Ecto neural progenitor cell (in vitro differentiated cells): ENCODE measurements at places on chromosomes 4 and X.

GRCh38 chr4:89379511-89380044 lies 72.0 kb upstream of the GPRIN3 start:
- no peak for DNase-seq

DNA sequence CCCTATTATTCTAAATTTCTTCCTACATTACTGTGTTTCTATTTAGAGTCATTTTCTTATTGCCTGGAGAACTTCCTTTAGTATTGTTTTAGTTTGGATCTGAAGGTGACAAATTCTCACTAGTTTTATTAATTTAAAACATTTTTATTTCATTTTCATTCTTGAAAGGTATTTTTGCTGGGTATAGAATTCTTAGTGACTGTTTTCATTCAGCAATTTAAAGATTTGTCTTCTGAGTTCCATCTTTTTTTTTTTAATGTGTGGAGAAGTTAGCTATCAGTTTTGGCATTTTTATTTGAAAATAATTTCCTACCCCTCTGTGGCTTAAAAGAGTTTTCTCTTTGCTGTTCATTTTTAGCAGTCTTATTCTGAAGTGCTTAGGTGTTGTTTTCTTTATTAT lies 169.2 kb downstream of the FRAS1 start:
- DNase-seq, result no peak

GRCh38 chr4:70399319-70399718 lies 1.6 kb downstream of the OPRPN start:
- no peak for DNase-seq

DNA sequence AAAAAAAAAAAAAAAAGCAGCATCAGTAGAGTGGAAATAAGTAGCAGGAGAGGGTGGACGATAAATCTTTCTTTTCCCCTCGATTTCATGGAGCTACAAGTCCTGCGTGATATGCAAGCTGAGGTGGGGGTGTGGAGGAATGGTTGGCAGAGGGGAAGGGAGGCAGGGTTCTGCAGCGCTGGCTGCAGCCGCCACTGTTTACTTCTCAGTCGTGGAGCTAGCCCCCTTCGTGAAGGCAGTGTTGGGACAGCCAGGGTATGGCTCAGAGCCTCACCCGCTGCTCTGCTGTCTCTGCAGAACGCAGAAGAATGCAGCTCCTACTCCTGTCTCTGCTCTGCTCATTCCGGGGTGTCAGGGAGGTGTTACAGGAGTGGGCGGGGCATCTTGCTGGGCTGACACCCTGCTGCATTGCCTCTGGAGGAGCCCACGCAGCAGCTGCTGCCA lies 140.6 kb downstream of the GPM6A start:
- peak; percentile 55 for DNase-seq

- no peak for DNase-seq
Observed at GRCh38 chrX:96846841-96847240, 36.9 kb upstream of the RPA4 start.

GRCh38 chrX:25015486-25016360 lies at the start of gene ARX:
TSS of gene ARX (minus strand) at chrX:25015965. CDS start at chrX:25015737, 228 bp downstream.
- peak; percentile 94 for DNase-seq

DNA sequence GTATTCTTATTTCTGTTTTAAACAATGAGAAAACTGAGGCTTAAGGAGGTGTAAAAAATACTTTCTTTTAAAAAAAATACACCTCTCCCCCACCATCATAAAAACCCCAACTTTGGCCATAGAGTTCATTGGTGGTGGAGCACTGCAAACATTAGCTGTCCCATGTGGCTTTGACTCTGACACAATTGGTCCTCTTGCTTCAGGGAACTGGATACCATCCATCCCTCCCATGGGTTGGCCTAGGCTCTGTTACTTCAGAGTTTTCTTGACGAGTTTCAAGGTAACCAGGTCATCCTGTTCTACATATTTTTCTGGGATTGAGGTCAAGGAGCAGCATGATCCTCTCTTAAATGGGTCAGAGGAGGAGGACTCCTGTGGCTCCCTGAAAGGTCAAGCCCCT lies 50.5 kb downstream of the TMEM164 start:
- no peak for DNase-seq

- no peak for DNase-seq
Observed at GRCh38 chr4:126647756-126648397, 984.9 kb upstream of the INTU start.

DNA sequence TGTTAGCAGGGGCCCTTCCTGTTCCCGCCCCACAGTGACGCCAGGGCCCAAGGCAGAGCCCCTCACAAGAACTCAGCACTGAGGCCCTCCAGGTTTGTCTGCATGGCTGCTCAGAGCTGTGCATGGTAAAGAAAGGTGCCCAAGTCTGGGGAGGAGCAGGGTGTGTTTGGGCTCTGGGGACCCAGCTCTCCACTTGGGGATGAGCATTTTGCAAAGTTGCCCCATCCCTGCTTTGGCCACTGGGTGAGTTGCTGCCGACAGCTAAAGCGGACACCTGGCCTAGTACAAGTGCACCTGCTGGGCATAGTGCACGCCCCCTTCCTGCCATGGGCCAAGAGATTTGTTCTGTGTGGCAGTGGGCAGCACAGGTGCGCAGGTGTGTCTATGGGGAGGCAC lies 2.0 kb upstream of the MXD4 start:
- DNase-seq, result no peak

- DNase-seq, result no peak
Observed at GRCh38 chr4:119942806-119943205, 123.8 kb downstream of the MAD2L1 start.

- DNase-seq, result no peak
Observed at GRCh38 chrX:117972711-117973109, 143.9 kb downstream of the KLHL13 start.

- peak; percentile 86 for DNase-seq
Observed at GRCh38 chr4:185005219-185005819, 13.0 kb upstream of the HELT start.

DNA sequence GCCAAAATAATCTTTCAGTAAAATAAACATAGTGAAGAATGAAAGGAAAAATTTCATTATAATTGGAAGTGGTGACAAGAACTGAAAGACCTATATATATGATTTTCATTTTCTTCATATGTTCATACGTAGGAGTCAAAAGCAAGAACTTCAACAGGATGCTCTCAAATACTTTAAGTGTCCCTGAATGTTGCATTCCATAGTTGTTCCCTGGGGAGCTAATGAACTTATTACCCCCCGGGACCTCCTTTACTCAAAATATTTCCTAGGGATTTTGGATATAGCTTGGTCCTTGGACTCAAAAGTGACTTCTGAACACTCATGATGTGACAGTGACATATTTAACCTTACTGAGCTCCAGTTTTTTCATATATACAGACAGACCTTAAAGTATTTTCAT lies 44.9 kb upstream of the NDST4 start:
- no peak for DNase-seq

DNA sequence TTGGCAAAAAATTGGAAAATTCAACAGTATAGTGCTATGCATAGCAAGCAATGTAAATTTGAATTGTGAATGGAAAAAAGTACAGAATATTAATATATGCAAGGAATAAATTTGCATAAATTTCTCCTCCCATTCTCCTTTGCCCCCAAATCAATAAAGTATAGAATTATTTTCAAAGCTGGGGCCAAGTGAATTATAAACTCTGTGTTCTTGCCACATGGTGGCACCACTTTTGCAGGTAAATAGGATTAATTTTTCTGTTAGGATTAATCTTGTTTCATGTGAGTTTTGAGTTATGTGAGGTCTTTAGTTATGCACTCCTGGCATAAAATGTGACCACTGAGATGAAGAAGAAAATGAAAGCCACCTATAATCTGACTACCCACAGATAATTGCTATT lies 19.9 kb downstream of the COPS4 start:
- DNase-seq, result no peak

DNA sequence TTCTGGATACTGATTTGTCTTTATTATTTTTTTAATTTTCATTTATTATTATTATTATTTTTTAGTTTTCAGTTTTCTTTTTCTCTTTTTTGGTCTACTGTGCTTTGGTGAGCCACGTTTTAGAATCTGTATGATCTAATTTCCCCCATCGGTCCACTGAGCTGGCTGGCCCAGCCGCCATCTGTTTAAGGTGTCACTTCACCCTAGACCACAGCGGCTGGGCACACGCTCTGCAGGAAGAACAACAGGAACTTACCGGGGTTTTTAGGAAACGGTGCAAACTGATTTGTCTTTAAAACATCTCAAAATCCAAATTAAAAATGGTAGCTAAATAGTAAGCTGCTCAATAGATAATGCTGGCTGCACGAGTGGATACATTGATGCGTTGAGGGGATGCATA lies 48.8 kb upstream of the AMOT start:
- no peak for DNase-seq

GRCh38 chr4:4704267-4704666 lies 155.2 kb upstream of the MSX1 start:
- DNase-seq, result no peak

GRCh38 chrX:27391623-27392022 lies 71.5 kb downstream of the PPP4R3C start:
- no peak for DNase-seq

DNA sequence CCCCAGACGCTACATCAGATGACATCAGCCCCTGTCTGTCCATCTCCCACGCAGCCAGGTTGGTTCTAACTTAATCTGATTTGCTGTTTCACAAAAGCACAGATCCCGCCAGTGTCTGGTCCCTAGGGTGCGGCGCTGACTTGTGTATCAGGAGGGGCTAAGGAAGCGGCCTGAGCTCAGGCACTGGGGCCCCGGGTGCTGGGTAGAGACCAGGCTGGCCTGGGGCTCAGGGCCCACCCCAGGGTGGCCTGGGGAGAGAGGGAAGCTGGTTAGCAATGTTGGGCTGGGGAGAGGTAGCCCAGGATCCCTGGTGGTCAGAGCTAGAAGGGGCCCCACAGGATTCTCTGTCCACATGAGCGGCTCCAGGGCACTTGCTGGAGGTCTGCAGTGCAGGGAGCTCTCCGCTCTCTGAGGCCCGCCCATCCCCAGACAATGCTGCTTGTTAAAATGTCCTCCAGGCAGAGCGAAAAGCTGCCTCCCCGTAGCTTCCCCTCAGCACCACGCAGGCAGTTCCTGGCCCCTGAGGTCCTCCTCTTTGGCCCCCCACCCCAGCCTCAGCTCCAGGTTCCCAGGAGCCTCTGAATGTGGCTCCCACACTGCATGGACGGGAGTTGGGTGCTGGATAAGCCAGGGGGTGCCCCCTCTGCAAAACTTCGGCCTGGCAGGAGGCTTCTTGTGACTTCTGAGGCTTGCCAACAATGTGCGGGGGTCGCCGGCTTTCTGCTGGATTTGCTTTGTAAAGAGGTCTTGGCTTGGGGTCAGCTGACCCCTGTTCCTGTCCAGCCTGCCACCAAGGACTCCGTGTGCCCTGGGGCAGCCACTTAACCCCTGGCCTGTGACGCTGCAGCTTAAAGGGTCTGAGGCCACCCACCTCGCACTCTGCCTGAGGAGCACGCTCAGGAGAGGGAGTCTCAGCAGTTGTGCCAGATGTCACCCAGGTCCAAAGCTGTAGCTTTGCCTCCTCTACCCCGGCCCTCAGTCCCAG lies 112.9 kb downstream of the CPZ start:
- DNase-seq, result peak; percentile 89

- peak; percentile 45 for DNase-seq
Observed at GRCh38 chrX:46180258-46180687, 364.9 kb downstream of the ZNF674 start.

DNA sequence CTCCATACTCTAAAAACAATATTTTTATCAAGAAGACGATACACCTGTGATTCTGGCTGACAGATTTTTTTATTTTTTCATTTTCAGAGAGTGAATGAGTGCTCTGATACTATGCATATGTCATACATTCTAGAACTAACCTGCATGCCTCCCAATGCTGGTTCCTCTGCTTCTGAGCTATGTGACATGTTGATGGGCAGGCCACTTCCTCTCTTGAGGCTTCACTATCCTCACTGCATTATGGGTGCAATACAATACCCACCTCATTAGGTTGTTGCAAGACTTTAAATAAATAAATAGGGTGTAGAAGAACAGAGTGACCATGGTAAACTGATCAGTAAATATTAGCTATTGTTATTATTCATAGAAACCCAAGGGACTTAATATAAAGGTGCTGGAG lies 408.3 kb downstream of the HNRNPD start:
- DNase-seq, result no peak

DNA sequence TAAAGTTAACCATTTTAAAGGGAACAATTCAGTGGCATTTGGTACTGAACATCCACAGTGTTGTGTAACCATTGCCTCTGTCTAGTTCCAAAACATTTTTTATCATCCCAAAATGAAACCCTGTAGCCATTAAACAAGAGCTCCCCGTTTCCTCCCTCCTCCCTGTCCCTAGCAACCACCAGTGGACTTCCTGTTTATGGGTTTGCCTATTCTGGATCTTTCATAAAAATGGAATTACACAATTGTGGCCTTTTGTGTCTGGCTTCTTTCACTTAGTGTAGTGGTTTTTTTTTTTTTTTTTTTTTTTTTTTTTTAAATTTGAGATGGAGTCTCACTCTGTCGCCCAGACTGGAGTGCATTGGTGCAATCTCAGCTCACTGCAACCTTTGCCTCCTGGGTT lies 11.6 kb downstream of the RBMX2 start:
- DNase-seq, result no peak

- no peak for DNase-seq
Observed at GRCh38 chrX:71239781-71240180, 14.2 kb downstream of the ZMYM3 start.

GRCh38 chrX:147570483-147570882 lies 341.2 kb upstream of the FMR1 start:
- DNase-seq, result no peak

DNA sequence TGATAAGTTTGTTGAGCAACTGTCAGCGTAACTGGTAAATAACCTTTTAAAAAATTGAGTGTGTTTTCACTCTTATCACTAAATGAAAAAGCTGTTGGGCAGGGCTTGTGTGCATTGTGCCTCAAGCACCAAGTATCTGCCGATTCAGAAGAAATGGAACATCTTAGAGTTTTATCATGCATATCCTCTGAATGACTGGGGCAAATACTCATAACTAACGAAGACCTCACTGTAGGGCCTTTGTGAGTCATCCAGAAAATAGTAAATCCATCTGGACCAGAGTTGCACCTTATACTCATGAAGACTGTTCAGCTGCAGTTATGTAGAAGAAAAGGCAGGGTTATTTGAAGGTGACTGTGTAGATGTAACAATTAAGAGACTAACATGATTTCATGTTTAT lies 222.1 kb downstream of the CAMK2D start:
- DNase-seq, result no peak

GRCh38 chrX:21683941-21684340 lies 25.8 kb upstream of the KLHL34 start:
- no peak for DNase-seq
